Bronchial epithelial cell (primary cell): ENCODE measurements at places on chromosomes 16 and 17. TPM values are rescaled to one million over a fixed set of nuclear protein-coding genes. Genes with fewer than 3 reads are reported as not detected.

CACNG5 gene
- not detected in 2 replicates for total RNA-seq

DNA sequence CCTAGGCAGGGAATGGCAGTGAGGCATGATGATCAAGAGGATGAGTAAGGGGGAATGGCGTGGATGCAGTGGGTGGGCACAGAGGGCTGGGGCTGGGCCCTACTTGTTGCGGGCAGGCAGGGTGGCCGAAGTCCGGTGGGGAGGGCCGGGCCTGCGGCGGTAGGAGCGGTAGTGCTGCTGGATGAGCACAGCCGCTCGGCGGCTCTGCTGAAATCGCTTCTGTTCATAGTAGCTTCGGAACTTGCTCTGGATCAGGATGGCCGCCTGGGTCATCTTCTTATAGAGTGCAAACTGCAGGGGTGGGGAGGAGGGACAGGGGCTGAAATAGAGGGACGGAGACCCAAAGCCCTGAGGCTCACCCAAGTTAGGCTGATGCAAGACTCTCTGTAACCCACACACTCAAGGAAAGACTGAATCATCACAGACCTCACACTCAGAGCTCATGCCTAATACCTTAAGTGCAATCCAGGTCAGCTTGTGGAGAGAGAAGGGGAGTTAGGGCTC lies 1.5 kb upstream of the SPAG7 start:
- peak; percentile 84 for DNase-seq

DNA sequence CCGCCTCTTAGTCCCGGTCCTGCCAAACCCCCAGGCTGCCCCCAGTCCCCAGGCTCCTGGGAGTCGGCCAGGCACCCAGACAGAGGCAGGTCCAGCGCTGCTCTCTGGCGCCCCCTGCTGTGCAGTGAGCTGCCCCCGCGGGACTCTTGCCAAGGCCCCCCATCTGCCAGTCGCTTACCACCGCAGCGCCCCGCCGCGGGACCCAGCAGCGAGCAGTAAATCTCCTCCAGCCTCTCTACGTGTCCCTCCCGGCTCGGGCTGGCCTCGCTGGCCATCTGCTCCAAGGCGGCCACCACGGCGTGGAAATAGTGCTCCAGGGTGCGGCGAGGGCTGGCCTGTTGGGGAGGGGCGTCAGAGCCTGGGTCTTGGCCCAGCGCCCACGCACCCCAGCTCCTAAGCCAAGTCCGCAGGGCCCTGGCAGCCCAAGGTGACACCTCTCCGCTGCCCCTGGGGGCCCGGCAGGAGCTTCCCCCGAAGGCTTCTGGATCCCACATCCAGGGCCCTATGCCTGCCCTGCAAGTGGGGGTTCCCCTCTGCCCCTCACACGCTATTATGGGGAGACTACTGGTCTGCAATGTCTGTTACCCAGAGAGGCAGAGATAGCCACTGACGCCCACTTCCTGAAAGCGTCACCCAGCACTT lies 33.7 kb upstream of the MFSD6L start:
- DNase-seq: no peak

SHBG gene
- 0.38 TPM in 1 of 2 replicates, not detected in the other for total RNA-seq

QRICH2 gene
- total RNA-seq: 2.1 and 3.8 TPM in 2 replicates

DNA sequence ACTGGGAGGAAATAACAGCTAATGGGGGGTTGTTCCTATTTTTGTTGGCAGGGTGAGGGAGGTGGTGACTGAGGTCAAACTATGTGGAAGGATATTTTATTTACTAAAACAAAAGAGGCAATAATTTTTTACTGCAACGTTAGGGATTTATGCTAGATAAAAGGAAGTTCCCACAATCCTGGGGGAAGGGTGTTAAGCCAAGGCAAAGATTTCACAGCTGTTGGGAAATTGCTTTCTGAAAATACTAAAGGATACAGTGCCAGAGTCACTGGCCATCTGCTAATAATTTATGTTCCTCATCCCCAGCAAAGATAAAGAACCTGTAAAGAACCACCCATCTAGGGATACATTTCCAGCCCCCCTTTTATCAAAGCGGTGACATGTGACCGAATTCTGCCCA lies 756.0 kb upstream of the RBFOX1 start:
- no peak for DNase-seq

TM4SF5 gene
- not detected in 2 replicates for total RNA-seq

DNA sequence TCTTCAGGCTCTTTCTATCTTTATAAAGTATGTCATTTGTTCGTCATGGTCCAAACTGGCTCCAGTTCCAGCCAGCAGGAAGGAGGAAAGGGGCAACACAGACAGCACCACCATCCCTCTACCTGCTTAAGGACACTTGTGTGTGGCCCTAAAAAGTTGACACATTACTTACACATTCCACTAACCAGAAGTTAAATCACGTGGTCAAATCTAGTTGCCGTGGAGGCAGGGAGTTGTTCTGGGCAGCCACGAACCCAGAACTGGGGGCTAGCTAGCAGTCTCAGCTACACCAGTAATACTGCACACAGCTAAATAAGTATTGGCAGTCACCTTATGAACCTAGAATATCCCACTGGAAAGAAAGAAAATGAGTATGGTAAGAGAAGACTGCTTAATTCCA lies 104.2 kb downstream of the SNX11 start:
- no peak for DNase-seq

DNA sequence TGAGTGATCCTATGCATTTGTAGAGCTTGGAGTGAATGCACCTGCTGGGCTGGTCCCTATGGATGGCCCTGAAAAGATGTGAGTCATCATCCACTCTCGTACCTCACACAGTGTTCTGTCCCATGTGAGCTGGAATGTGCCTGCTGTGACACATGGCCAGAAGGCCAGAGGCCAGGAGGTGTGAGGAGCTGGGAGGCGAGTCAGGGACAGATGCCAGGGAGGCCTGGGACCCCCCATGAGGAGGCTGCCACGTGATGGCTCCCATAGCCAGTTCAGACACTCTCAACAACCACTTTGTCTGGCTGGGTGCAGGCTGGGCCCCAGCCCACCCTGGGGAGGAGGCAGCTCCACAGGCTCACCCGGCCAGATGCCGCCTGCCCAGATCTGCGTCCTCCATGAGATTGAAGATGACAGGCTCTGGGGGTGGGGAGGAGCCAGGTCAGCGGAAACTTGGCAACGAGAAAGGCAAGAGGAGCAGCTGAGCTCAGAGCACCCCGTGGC lies 168.8 kb downstream of the C16orf78 start:
- DNase-seq: no peak

DNA sequence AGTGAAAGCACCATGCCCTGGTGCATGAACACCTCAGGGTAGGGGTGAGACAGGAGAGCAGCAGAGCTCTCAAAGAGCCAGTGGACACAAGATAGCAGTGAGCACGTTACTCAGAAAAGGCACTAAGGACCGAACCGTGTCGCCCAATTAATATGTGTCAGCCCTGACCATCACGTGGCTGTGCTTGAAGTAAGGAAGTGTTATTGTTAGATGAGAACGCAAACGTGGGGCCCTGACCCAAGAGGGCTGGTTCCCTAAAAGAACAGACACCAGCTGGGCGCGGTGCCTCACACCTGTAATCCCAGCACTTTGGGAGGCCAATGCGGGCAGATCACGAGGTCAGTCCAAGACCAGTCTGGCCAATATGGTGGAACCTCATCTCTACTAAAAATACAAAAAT lies 16.3 kb downstream of the AXIN1 start:
- no peak for DNase-seq

KRT17 gene
- 25,286 and 30,463 TPM in 2 replicates for total RNA-seq

PPY gene
- total RNA-seq: not detected in 2 replicates

- DNase-seq: no peak
Measured at GRCh38 chr16:8397223-8397622, 193.1 kb downstream of the TMEM114 start.
